Activated CD4-positive, alpha-beta T cell treated with anti-CD3 and anti-CD28 coated beads for 1 hour (primary cell): ENCODE measurements at places on chromosomes 6 and 20.

- DNase-seq, result no peak
These were observed 73.0 kb upstream of the ENPP5 start for GRCh38 chr6:46243754-46244153.

DNA sequence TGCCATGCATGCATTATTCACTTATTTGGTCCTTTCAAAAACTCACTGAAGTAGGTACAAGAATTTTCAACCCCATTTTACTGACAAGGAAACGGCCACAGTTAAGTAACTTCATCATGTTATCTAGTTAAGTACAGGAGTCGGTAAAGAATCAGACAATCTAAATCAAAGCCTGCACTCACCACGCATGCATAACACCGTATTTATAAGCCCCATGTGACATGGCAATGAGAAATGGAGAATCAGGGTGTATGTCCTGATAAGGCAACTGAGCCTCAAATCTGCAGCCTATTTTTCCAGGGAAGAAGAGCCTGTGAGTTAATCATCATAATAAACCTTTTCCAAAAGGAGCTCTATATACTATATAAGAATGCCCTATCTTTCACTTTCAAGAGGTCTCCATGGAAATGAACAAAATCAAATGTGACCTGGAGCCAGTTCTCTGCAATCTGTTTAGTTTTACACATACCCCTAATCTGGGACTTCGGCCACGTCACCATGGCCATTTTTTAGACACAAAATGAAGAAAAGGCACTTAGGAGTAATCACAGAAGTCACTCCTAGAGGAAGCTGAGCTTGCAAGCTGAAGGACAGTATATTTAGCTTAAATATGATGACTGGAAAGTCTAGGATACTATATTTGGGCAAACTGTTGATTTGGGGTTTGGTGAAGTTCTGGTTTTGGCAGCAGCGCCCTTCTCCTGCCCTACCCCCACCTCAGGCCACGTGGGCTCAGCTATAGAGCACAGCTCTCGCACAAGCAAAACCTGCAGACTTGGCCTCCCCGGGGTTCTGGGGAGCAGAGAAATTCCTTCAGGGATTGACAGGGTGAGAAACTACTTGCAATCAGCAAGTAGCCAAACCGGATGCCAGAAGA is 19.2 kb downstream of the TRAM2 start:
- DNase-seq, result no peak

- DNase-seq, result no peak
These were observed 7.5 kb upstream of the TNXB start for GRCh38 chr6:32116674-32117073.

- DNase-seq, result no peak
These were observed 9.3 kb upstream of the BCAS1 start for GRCh38 chr20:54079652-54080051.

DNA sequence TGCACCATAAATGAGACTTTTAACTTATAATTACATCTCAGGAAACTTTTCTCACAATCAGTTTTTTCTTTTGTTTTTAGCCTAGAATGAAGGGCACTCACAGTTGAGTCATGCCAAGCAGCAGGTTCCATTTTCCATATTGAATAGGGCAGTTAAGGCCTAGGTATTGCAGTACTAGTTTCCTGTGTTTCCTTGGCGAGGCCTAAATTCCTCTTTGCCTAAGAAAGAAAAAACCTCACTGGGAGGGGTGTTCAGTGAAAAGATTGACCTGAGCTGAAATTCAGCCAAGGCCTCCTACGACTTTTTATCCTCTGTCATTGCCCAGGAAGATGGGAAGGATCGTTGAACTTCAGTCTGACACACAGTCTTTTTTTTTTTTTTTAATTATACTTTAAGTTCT is 85.5 kb downstream of the IMPG1 start:
- no peak for DNase-seq

DNA sequence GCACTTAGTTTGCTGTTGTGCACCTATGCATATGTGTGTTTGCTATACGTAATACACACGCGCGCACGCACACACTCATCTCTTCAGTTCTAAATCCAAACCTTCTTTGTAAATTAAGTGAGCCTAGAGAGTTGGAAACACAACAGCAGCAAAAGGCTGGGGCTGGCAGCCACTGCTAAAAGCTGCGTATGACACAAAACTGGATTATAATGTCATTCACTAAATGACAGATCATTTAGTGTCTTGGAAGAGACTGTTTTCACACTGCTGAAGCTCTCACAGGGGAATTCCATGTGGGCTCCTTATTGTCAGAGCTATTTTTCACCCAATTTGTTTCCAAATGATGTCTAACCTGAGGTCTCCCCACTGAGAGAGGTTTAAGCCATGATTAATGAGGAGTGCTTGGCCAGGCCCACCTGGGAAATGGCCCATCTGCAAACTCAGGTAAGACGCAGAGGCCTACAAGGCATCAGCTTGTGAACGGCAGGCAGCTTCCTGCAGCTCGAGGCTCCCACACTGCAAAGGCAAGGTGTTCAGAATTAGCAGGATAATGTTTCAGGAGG is 94.2 kb downstream of the OLIG3 start:
- DNase-seq, result no peak

- DNase-seq, result no peak
These were observed 118.1 kb upstream of the MAFB start for GRCh38 chr20:40806929-40807820.
